Transverse colon (tissue), 4 donors: ENCODE measurements at places on chromosomes 1 and 21. TPM values are rescaled to one million over a fixed set of nuclear protein-coding genes. Genes with fewer than 3 reads are reported as not detected.

RNF186 gene
- total RNA-seq: 174 TPM

DNA sequence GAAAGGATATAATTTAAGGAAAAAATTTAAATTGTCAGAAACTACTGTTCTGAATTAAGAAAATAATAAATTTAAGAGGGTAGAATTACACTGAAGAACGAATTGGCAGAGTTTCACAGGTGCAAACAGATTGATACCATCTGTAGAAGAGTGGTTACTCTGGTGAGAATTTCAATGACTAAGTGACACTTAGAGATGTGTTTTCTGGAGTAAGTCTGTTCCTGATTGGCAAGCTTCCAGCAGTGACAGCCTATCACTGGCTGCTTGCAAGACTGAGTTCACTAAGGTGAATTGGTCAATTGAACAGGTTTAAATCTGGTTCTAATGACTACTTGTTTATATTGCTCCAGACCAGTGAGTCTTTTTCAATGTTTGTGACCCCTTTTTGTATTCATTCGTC is 838.2 kb upstream of the RGS18 start:
- H3K27me3 ChIP-seq: no peaks in the 10 kb centered on the region
- DNase-seq: no peak
- H3K4me3 ChIP-seq: no peak overlapping the region
- H3K4me1 ChIP-seq: no peaks in the 10 kb centered on the region
- H3K27ac ChIP-seq: no peak overlapping the region

DNA sequence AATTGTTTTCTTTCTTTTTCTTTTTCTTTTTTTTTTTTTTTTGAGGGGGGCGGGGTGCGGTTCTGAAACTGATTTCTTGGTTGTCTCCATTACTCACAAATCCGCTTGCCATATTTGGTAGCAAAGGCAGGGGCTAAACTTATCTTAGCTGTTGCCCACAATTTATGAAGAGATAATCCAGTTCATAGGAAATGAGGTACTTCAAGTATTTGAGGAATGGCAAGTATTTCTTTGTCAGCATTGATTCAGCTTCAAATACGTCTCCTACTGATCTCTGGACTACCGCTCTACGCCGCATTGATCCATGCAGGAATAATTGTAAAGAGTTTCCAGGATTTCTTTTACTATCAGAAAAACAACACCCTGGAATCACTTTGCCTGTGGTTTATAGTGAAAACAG is 289.2 kb upstream of the DPYD start:
- H3K4me1 ChIP-seq: no peaks in the 10 kb centered on the region
- no peak overlapping the region for H3K27ac ChIP-seq
- no peak for DNase-seq
- H3K4me3 ChIP-seq: no peak overlapping the region
- no peaks in the 10 kb centered on the region for H3K36me3 ChIP-seq

GRCh38 chr1:99525331-99525730 is 120.6 kb upstream of the PALMD start:
- no peaks in the 10 kb centered on the region for H3K4me1 ChIP-seq
- no peaks in the 10 kb centered on the region for H3K27me3 ChIP-seq
- H3K36me3 ChIP-seq: no peaks in the 10 kb centered on the region
- H3K4me3 ChIP-seq: no peak overlapping the region

- no peak overlapping the region for H3K27ac ChIP-seq
- H3K36me3 ChIP-seq: no peaks in the 10 kb centered on the region
- H3K4me1 ChIP-seq: no peaks in the 10 kb centered on the region
Observed at GRCh38 chr1:41722184-41722583, 196.5 kb downstream of the HIVEP3 start.

BTBD8 gene
- total RNA-seq: 6.0 TPM

DNA sequence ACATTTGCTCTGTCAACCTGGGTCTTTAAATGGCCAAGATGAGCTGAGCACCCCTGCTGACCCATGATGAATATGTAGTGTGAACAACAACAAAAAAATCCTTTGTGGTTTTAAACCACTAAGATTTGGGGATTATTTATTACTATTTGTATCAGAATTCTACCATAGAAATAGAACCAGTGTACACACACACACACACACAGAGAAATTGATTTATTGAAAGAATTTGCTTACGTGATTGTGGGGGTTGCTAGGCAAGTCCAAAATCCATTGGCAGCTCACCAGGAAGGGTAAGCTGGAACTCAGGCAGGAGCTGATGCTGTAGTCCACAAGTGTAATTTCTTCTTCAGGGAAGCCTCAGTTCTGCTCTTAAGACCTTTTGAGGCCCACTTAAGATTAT is 82.5 kb upstream of the MAP1LC3C start:
- H3K27me3 ChIP-seq: no peaks in the 10 kb centered on the region
- H3K27ac ChIP-seq: no peak overlapping the region
- H3K36me3 ChIP-seq: no peaks in the 10 kb centered on the region

DNA sequence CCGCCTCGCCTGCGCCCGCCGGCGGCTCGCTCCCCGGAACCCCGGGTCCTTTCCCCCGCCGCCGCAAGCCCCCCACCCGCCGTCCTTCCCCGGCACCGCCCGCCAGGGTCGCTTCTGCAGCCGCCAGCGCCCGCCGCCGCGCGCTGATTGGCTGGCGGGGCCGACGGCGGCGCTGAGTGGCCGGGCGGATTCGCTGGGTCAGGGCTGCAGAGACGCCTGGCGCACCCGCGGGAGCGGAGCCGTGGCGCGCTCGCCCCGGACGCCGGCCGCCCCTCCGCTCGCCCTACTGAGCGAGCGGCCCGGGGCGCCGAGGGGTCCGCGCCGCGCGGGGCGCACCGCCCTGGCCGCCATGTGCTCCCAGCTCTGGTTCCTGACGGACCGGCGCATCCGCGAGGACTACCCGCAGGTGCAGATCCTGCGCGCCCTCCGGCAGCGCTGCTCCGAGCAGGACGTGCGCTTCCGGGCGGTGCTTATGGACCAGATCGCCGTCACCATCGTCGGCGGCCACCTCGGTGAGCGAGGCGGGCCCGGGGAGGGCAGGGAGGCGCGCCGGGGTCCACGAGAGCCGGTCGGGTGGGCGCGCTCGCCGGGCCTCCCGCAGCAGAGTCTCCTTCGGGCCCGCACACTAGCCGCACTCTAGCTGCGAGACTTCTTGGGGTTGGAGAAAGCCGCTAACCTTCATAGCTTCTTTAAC is at the start of gene RIMKLA:
Gene RIMKLA, plus strand, starts transcription at position 207 of the 694 bp plus-strand sequence. Its CDS starts 143 bp downstream, at position 350.
- DNase-seq: peak; percentile 69
- H3K27me3 ChIP-seq: peaks cover 12% of the 10 kb centered on the region

DNA sequence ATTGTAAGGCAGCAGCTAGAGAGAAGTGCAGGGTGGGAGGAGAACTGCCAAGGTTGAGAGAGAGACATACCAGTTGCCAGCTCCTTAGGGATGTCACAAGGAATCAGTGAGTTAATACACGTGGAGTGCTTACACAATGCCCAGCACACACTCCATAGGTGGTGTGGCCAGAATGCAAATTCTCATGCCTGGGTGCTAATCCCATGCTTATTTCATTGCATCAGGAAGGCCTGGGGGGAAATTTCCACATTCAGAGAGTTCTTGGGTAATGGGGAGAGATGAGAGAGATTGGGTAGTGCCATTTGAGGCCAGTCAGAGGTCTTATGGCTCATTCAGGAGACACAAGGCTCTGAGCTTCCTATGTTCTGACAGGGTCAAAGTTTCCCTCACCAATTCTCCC is 38.7 kb downstream of the GJA5 start:
- peaks cover 2% of the 10 kb centered on the region for H3K27me3 ChIP-seq
- H3K36me3 ChIP-seq: no peaks in the 10 kb centered on the region
- no peak overlapping the region for H3K27ac ChIP-seq
- no peak for DNase-seq
- H3K4me3 ChIP-seq: no peak overlapping the region

GRCh38 chr1:159924791-159925718 is at the start of gene TAGLN2:
TSS of gene TAGLN2 (minus strand) at chr1:159925507. CDS start at chr1:159920509, 4,998 bp downstream.
- H3K27me3 ChIP-seq: no peaks in the 10 kb centered on the region
- H3K36me3 ChIP-seq: peaks cover 3% of the 10 kb centered on the region
- peak within 1 kb of the TSS; percentile 76 for H3K4me3 ChIP-seq
- H3K4me1 ChIP-seq: peaks cover 42% of the 10 kb centered on the region

- no peaks in the 10 kb centered on the region for H3K27me3 ChIP-seq
- no peak overlapping the region for H3K27ac ChIP-seq
- no peaks in the 10 kb centered on the region for H3K36me3 ChIP-seq
- no peak overlapping the region for H3K4me3 ChIP-seq
Observed at GRCh38 chr21:33196941-33197374, 32.8 kb upstream of the IFNAR2 start.

GRCh38 chr1:172178886-172179285 is 241.6 kb upstream of the C1orf105 start:
- no peak for DNase-seq
- H3K36me3 ChIP-seq: no peaks in the 10 kb centered on the region
- H3K4me1 ChIP-seq: peaks cover 3% of the 10 kb centered on the region
- no peak overlapping the region for H3K4me3 ChIP-seq
- H3K27me3 ChIP-seq: no peaks in the 10 kb centered on the region
